ENCODE measurements at places on chromosomes 7 and 10. TPM values are rescaled to one million over a fixed set of nuclear protein-coding genes. Genes with fewer than 3 reads are reported as not detected.

The SUN3 gene
- total RNA-seq = not detected

The GLI3 gene
- total RNA-seq = 7.0 TPM

The C10orf67 gene
- total RNA-seq = not detected

The WNT8B gene
- not detected for total RNA-seq

The PMPCB gene
- total RNA-seq = 67.4 TPM

The VPS26A gene
- total RNA-seq = 49.2 TPM

The ADRB1 gene
- not detected for total RNA-seq

The CCT6A gene
- 193 TPM for total RNA-seq

The INMT gene
- 219 TPM for total RNA-seq

The DNAH11 gene
- 2.7 TPM for total RNA-seq

The GARIN1A gene
- total RNA-seq = 1.2 TPM

The MALSU1 gene
- total RNA-seq = 53.1 TPM

The ANKRD61 gene
- total RNA-seq = not detected

The TBX20 gene
- total RNA-seq = 6.4 TPM

The HPSE2 gene
- total RNA-seq = not detected

The TFR2 gene
- 0.08 TPM for total RNA-seq

All from fibroblast of the aortic adventitia (primary cell).